ENCODE measurements at places on chromosomes 5 and 9. TPM values are rescaled to one million over a fixed set of nuclear protein-coding genes. Genes with fewer than 3 reads are reported as not detected.

Gene C9orf153
- total RNA-seq, result 1.6 TPM

Gene PRDM9
- total RNA-seq, result not detected

Gene VAV2
- 16.5 TPM for total RNA-seq

Gene OLFM1
- total RNA-seq, result 68.8 TPM

Gene DAPK1
- 71.8 TPM for total RNA-seq

Gene CCDC69
- 0.36 TPM for total RNA-seq

Measured in cerebellum (tissue), 4 donors.